Ureter (tissue), 1 donor: ENCODE measurements at places on chromosomes 2 and 18. TPM values are rescaled to one million over a fixed set of nuclear protein-coding genes. Genes with fewer than 3 reads are reported as not detected.

KCNG2 gene
- not detected for total RNA-seq

CDH2 gene
- total RNA-seq: 0.16 TPM

SERPINB4 gene
- not detected for total RNA-seq

MC4R gene
- not detected for total RNA-seq

C1GALT1C1L gene
- total RNA-seq: 0.99 TPM

CNDP1 gene
- total RNA-seq: 0.31 TPM

TUBB8B gene
- not detected for total RNA-seq

CNGA3 gene
- total RNA-seq: not detected

ANKRD23 gene
- 10.2 TPM for total RNA-seq

GALNT1 gene
- total RNA-seq: 115 TPM

DSC3 gene
- total RNA-seq: 5.7 TPM

DLX1 gene
- total RNA-seq: not detected

TUBA3D gene
- not detected for total RNA-seq

PROKR1 gene
- total RNA-seq: not detected

HOXD12 gene
- not detected for total RNA-seq

DYNC2LI1 gene
- total RNA-seq: 35.6 TPM

DNA sequence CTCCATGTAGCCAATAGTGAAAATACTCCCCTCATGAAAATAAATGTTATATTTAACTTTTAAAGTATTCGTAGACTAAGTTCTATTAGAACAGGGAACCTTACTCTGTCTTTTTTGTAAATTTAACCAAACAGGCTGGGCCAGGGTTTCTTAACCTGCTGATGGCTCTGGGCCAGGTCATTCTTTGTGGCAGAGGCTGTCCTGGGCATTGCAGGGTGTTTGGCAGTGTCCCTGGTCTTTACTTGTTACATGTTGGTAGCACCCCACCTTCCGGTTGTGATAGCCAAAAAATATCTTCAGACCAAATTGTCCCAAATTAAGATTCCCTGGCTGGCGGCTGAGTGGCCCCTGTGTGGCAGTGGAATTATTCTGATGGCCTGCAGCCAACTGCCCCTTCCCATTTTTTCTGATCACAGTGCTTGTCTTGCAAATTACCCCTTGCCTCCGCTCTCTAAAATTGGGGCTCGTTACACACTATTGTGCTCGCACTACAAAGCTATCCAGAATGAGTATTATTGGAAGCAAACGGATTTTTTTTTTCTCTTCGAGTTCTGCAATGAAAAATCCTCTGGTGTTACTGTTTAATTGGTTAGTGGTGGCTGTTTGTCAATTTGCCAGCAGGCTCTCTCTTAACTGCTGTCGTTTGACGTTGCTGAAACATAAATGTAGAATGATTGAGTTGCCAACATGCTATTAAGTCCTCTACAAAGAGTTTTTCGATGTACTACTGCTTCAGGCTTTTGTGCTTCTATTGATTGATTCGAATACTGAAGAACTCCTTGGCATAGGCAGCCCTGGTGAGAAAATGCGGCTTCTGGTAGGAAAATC, 216.9 kb downstream of the SH3RF3 start:
- DNase-seq: peak; percentile 27

- no peak for DNase-seq
Measured at GRCh38 chr18:58135183-58135641, 91.2 kb downstream of the NEDD4L start.

- peak; percentile 94 for DNase-seq
Measured at GRCh38 chr2:130372055-130372832, 16.4 kb downstream of the PTPN18 start.

DNA sequence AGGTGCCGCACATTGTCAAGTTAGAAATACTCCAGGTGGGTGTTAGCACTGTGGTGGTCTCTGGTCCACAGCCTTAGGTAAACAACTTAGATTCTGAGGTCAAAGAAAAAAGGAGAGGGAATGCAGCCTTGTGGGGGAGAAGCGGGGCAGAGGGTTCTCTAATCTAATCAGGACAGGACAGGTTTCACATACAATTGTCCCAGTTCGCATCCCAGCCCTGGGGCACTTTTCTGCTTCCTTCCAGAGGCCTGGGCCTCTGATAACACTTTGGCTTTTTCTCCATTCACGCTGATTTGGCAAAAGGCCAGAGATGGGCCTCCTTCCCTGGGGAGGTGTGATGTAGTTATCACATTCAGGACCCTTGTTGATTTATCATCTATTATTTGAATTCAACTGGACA, 32.5 kb downstream of the SLC1A4 start:
- DNase-seq: no peak

GRCh38 chr18:57004366-57005121, 142.3 kb upstream of the BOD1L2 start:
- DNase-seq: no peak

DNA sequence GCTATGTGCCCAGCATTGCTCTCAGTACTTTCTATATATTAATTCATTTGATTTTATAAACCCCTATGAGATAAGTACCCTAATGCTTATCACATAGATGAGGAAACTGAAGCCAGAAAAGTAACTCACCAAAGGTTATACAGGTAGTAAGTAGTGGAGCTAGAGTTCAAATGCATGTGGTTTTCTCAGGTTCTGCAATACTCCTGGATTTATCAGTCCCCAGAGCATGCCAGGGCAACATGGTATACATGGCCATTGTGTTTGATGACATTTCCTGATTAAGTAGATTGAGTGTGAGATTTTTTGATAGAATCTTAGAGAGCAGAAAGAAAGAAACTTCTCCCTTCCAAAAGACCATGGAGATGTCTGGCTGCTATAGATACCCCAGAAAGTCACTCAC, 233.1 kb downstream of the IKZF2 start:
- no peak for DNase-seq

DNA sequence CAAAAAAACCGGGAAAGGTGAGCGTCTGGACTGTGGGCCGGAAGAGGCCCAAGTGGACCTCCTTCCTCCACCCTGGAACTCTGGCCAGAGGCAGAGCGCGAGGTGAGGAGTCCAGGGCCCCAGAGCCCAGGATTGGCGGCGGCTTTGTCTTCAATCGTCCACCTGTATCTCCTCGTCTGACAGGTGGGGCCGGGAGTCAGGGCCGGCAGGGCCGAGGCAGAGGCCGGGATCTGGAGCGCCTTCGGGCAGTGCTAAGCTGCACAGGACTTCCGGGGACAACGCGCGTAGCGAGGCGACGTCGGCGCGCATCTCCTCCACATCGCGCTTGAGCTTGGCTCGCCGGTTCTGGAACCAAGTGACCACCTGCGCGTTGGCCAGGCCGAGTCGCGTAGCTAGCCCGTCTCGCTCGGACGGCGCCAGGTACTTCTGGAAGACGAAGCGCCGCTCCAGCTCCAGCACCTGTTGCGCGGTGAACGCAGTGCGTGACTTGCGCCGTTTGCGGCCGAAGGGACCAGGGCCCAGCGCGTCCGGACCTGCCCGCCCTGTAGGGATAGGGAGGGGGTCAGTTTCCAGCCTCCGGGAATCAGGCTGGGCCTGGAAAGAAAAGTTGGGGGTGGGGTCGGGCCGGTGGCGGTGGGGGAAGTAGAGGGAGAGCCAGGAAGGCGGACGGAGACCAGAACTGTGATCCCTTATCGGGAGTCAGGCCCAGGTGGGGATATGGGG, 1.5 kb downstream of the LBX2 start:
- DNase-seq: no peak

DNA sequence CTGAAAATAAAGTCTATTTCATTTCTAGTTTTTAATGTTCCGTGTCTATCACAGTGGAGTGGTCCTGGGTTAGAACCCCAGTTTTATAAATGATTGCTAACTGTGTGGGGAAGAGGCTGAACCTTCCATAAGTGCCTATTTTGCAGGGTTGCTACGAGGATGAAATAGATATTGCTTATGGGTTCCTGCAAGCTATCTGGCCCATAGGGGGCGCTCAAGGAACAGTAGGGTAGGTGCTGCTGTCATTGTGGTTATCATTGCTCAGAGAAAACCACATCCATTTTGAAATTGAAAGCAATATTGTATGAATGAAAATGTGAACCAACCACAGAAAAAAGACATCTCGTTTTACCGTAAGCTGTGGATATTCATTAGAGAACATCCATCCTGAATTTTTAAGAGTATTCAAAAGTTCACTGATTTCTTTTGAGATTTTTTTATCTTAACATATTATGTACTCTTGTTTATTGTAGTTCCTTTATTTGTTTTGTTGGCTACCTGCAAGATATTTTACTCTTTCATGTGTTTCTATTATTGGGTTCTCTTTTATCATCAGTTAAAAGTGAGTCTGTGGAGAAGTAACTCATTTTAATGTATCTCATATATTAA, 261.6 kb downstream of the NAPG start:
- DNase-seq: peak; percentile 69

GRCh38 chr18:44325903-44326635, 354.6 kb upstream of the SETBP1 start:
- no peak for DNase-seq

GRCh38 chr2:178756843-178757242, 50.4 kb downstream of the TTN start:
- DNase-seq: no peak

DNA sequence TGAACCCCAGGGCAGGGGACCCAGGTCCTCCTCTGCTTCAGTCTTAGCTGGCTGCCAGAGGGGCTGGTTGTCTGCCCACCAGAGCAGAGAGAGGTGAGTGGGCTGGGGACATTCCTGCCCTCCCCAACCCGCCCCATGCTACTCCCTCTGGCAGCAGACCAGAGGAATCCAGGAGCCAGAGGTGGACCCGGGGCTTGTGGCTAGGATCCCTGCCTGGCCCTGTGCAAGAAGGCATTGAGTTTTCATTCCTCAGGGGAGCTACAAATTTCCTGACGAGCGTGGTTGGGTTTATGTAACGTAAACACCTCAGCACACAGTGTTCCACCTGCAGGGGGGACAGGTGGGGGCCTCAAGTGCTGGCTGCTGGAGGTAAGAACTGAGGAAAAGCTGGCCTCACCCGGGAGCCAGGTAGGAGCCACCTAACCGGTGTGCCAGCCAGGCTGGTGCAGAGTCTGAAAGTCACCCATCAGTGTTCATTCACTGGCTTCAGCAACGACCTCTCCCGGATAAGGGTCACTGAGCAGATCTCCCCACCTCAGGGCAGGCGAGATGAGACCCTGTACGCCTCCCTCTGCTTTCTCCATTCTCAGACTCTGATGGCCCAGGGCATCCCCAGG, 246.8 kb downstream of the DYSF start:
- no peak for DNase-seq

- DNase-seq: no peak
Measured at GRCh38 chr2:20573620-20574422, 77.1 kb downstream of the HS1BP3 start.

- DNase-seq: peak; percentile 93
Measured at GRCh38 chr2:242088471-242089212, 219.1 kb downstream of the RTP5 start.

- no peak for DNase-seq
Measured at GRCh38 chr2:221420245-221420644, 151.9 kb downstream of the EPHA4 start.

DNA sequence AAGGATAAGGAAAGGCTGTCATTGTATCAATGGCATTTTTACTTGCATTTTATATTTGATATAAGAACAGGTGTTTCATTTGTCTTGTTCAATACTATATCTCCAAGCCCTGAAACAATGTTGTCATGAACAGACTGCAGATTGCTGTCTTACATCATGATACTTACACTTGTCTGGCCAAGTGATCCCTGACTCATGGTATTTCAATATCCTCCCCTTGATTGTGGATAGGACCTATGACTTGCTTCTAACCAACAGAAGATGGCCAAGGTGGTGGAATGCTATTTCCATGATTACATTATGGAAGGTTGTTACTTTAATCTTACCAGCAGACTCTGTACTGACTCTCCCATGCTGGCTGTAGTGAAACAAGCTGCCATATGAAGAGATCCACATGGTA, 471.1 kb downstream of the CCDC85A start:
- no peak for DNase-seq

DNA sequence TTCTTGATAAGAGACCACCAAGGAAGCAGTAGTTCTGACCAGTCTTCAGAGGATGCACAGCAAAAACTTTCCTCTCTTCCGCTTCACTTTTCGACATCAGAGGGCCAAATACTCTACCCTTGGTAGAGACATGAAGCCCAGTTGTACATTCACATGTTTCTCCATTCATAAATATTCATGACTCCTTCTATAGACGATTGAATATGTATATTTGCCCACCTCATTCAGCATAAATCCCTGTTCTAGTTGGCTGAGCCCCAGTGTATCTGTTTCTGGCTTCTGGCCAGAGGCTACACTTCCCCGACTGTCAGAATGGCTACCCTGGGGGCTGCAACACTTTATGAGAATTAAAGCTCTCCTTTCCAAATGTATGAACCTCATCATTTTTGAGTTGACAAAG, 258.5 kb downstream of the ASXL3 start:
- DNase-seq: no peak

DNA sequence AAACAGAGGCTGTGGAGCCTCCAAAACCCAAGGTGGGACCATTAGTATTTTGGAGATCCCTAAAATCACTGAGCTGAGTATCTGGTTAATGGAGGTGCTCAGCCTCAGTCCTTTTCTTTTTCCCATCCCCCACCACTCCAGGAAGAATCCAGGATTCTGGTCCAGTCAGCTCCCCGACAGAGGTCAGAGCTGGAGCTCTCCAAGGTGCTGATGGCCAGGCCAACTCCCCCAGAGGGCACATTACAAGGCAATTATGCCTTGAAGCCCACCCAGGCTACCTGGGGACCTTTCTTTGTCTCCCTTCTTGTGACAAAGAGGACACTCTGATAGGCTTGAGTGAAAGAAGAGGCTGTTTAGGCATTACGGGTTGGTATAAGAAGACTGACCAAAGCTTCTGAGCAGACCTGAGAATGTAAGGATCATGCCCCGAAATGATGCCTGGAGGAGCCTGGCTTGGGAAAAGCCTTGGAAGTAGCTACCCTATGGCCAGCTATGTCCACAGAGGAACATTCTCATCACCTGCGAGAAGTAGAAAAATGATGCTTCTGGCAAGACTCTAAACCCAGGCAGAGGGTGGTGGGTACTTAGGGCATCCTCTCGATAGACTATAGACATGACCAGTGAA, 102.5 kb upstream of the LDAH start:
- DNase-seq: no peak

GRCh38 chr2:133541376-133541775, 26.9 kb downstream of the NCKAP5 start:
- DNase-seq: no peak

DNA sequence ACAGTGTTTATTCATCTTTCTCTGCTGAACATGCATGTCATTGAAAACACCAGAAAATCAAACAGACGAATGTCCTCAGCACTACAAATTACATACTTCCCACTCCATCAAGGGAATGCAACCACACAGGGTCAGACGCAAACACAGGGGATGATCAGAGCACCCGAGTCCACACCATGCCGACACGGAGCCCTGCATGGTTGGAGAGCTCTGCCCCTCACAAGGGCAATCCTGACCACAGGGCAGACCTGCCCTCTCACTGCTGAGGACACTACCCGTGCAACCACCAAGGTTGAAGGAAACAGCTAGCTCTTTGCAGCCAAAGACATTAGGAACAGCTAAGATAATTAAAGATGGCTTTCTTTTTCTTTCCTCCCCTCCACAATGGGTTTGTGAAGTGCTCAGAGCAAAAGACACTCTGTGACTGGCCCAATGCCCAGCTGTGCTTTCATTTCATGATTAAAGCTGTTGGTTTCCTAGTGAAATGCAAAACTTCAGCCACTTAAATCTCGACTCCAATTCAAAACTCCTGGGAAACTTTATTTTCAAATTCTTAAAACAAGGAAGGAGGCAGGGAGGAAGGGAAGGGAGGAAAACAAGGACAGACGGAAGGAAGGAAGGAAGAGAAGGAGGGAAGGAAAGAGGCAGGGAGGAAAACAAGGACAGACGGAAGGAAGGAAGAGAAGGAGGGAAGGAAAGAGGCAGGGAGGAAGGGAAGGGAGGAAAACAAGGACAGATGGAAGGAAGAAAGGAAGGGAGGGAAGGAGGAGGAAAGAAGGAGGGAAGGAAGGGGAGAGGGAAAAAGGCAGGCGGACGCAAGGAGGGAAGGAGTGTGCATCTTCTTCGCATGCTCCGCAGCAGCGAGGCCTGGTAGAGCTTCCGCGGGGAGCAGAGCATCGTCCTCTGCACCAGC, 65.8 kb downstream of the NDUFA10 start:
- DNase-seq: no peak
